ENCODE measurements at places on chromosomes 11 and 22. TPM values are rescaled to one million over a fixed set of nuclear protein-coding genes. Genes with fewer than 3 reads are reported as not detected.

VWCE gene
- total RNA-seq, result not detected

OR51E2 gene
- total RNA-seq, result 6.0 TPM

BCO2 gene
- total RNA-seq, result 22.1 TPM

LGALS12 gene
- total RNA-seq, result 0.48 TPM

FAT3 gene
- total RNA-seq, result 23.6 TPM

CRYBB3 gene
- total RNA-seq, result not detected

SLC5A1 gene
- total RNA-seq, result 1.4 TPM

ARVCF gene
- 35.4 TPM for total RNA-seq

APOC3 gene
- not detected for total RNA-seq

DDX6 gene
- 126 TPM for total RNA-seq

CASP12 gene
- total RNA-seq, result not detected

MMP11 gene
- total RNA-seq, result 13.7 TPM

TRIM49 gene
- 2.9 TPM for total RNA-seq

ZNF280B gene
- total RNA-seq, result 1.9 TPM

CBLIF gene
- not detected for total RNA-seq

PIH1D2 gene
- total RNA-seq, result not detected

OR10A2 gene
- total RNA-seq, result 1.9 TPM

IL17REL gene
- total RNA-seq, result not detected

RFPL2 gene
- total RNA-seq, result 0.72 TPM

DLG2 gene
- total RNA-seq, result 25.3 TPM

RAPSN gene
- total RNA-seq, result 0.96 TPM

SCGB1D2 gene
- not detected for total RNA-seq

APBB1 gene
- total RNA-seq, result 28.9 TPM

FBXO3 gene
- 61.6 TPM for total RNA-seq

KCNC1 gene
- total RNA-seq, result 5.1 TPM

ARFIP2 gene
- 33.2 TPM for total RNA-seq

CNIH2 gene
- not detected for total RNA-seq

PEX16 gene
- 12.8 TPM for total RNA-seq

CHRM4 gene
- not detected for total RNA-seq

APOA5 gene
- total RNA-seq, result not detected

IFTAP gene
- total RNA-seq, result 31.8 TPM

PPP6R2 gene
- 43.8 TPM for total RNA-seq

RBX1 gene
- total RNA-seq, result 34.2 TPM

PGA5 gene
- total RNA-seq, result 8.9 TPM

FZD4 gene
- total RNA-seq, result 9.4 TPM

PARVG gene
- total RNA-seq, result 7.5 TPM

LYVE1 gene
- 48.4 TPM for total RNA-seq

ASPHD2 gene
- 1.7 TPM for total RNA-seq
